ENCODE measurements at places on chromosomes 16 and 17.

GRCh38 chr17:2867441-2868424, 71.5 kb downstream of the RAP1GAP2 start:
- DNase-seq: no peak

DNA sequence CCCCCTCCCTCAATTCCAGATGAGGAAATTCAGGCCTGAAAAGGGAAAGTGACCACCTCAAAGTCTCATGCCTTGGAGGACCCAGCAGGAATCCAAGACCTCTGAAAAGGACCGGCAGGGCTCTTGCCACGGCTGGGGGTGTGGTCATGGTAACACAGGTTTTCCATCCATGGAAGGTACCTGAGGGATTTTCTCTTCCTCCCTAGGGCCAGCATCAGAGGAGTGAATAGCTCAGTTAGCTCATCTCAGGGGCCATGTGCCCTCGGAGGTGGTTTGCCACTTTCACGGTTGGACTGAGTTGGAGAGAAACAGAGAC, 1.3 kb downstream of the CIITA start:
- no peak for DNase-seq

DNA sequence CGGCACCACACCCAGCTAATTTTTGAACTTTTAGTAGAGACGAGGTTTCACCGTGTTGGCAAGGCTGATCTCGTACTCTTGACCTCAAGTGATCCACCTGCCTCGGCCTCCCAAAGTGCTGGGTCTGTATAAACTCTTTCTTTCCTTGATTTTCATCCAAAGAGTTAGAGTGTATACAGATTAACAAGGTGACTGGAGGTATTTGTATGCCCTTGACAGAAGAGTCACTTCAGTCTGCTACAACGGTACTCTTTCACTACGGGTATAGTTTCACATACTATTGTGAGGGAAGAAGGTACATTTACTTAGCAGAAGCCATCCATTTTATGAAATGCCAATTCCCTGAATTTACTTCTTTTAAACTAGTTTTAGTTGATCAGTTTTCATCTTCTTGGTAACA, 32.5 kb downstream of the PPM1E start:
- DNase-seq: no peak

GRCh38 chr17:44489581-44489980, 13.6 kb downstream of the GPATCH8 start:
- DNase-seq: no peak

- DNase-seq: no peak
Measured at GRCh38 chr17:2064980-2065785, 10.3 kb downstream of the HIC1 start.

DNA sequence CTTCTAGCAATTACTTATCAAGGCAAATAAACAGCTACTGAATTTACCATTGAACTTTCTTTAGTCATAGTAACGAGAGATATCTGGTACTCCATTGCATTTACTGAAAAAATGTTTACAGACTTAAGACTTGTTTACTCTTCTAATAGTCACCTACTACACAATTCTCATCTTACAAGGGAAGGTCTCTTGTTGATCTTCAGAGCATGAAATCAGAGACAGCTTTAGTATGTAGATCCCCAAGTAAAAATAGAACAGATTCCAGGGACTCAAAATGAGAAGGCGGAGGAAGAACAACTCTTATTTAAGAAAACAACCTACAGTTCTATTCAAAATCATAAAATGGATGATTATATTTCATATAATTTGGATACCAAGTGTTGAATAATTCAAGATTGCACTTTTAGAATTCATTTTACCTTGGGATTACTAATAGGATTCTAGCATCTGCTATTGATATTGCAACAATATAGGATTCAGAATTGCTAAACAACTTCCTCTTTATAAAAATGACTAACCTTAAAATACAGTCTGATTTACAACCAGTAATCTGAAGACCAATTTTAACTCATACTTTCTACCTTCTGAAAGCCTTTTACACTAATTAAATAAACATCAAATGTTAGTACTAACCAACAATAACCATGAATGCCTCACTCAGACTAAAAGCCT, 20.8 kb downstream of the UBE2G1 start:
- DNase-seq: no peak

DNA sequence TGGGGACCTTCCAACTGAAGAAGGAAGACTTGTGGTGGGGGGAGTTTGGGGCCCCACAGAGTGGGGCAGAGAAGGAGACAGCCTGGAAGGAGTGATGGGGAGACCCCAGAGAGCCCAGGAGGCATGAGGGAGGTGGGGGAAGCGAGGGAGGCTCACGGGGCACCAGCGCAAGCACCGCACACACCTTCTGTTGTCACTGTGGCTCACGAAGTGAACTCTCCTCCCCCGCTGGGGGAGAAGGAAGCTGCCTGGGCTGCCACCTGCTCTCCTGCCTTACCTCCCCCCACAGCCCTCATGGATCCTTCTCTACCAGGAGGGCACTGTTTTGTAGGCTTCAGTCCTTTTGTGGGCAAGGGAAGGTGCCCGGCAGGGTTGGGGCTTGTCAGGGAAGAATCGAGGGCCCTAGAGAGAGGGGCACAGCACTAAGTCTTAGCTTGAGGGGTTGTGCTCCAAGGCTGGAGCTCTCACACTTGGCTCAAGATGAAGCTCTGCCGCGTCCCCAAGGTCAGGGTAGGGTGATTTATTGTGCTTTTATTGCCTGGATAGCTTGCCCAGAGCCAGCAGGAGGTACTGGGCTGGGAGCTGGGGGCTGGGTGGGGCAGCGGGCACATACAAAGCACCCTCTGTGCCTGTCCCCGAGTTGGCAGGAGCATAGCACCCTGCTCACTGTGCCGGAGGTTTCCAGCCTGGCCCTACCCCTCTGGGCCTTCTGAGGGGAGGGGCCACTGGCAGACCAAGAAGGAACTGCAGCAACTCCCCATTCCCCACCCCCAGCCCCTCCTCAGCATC, 4.6 kb upstream of the STARD3 start:
- no peak for DNase-seq

DNA sequence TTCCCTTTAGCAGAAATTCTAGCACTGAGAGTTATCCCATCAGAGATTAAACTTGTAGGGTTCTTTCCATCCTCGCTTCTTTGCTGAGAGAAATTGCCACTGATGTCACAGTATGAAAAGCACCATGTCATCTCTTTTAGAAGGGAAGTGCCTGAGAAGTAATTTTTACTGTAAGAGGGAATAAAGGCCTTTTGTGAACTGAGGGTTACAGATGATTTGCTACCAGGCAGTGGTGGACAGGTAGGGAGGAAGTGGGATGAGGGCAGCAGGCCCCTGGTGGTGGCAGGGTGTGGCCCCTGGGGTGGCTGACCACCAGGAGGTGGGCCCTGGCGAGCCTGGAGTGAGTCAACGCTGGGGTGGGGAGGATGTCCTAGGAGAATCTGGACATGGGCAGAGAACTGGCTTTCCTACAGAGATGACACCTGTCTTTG, 6.4 kb upstream of the MILR1 start:
- DNase-seq: no peak

GRCh38 chr17:45366691-45367090, 49.9 kb upstream of the MAP3K14 start:
- DNase-seq: no peak

DNA sequence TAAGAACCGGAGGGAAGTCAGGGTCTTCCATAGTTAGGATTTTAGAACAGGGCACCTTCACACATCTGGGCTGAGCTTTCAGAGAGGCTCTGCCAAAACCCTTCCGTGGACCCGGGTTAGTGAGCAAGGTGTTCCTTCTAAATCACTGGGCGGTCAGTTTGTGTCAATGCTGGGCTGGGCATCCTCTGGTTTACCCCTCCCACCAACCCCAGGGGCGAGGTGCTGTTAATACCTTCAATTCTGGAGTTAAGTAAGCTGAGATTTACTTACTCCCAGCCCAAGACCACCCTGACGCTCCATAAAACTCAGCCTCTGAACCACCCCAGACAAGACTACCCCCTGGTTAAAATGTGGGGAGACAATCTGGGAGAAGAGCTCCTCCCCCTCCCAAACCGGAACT, 1.0 kb downstream of the TMEM92 start:
- no peak for DNase-seq

GRCh38 chr16:65604771-65605170, 482.9 kb upstream of the CDH11 start:
- DNase-seq: no peak

GRCh38 chr16:65213866-65214595, 92.2 kb upstream of the CDH11 start:
- no peak for DNase-seq

GRCh38 chr17:56495556-56495955, 97.9 kb upstream of the NOG start:
- DNase-seq: no peak

- DNase-seq: peak; percentile 49
Measured at GRCh38 chr17:58352596-58353388, 791 bp upstream of the SUPT4H1 start.

DNA sequence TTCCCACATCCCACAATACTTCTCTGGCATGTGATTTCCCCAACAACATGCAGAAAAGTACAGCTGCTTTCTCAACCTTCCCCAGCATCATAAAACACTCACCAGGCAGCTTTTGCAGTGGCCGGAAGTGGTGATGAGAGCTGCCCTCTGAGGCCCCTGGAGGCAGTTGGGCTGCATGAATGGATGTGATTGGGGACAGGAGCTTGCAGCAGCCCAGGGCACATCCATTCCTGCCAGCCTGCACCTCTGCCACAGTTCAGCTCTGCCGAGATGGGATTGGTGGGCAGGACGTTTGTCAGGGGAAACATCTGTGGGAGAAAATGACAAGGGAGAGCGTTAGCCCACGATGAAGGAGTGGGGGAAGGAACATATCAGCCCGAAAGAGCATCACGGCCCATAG, 19.8 kb downstream of the NUBP1 start:
- no peak for DNase-seq

DNA sequence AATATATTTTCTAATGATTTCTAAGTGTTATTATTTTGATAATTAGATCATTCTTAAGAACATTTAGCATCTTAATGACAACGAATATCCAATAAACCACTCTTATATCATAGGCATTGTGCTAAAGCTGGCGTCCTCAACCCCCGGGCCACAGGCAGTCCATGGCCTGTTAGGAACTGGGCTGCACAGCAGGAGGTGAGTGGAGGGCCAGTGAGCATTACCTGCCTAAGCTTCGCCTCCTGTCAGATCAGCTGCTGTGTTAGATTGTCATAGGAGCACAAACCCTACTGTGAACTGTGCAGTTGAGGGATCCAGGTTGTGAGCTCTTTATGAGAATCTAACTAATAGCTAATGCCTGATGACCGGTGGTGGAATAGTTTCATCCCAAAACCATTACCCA, 3.7 kb downstream of the DUXB start:
- DNase-seq: no peak

- DNase-seq: peak; percentile 66
Measured at GRCh38 chr16:77971306-77972061, 50.9 kb upstream of the CLEC3A start.

DNA sequence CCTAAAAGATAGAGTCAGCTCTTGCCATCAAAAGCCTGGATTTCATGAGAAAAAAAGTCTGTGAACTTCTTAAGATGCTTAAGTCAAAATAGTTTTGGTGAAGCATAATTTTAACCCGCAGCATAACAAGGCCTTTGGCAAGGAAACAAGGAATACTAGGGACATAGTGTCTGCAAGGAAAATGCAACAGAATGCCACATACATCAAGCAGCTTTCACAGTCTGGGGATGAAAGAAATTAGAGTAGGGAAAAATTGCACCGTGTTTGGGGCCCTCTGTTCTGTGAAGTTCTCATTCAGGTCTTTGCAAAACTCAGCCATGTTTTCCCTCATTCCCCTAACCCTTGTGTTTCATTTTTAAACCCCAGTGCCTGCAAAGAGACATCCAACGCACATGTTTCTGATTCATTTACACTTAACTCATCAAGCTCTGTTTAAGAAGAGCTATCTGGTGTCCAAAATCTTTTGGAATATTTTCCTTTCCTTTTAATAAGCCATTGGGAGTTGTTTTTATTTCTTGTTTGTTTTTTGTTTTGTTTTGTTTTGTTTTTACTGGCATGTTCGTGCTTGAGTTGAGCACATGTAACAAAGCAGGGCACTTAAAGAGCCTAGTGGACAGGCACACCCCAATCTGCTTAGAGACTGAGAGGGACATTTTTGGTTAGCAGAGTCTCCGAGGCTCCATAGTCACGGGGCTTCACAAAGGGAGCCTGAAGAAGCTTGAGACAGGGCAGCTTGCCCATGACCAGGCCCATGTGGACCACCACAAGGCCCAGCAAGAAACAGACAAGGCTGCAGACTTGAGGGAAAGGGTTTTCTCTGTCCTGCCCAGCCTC, 116.5 kb downstream of the ANKFN1 start:
- DNase-seq: no peak

DNA sequence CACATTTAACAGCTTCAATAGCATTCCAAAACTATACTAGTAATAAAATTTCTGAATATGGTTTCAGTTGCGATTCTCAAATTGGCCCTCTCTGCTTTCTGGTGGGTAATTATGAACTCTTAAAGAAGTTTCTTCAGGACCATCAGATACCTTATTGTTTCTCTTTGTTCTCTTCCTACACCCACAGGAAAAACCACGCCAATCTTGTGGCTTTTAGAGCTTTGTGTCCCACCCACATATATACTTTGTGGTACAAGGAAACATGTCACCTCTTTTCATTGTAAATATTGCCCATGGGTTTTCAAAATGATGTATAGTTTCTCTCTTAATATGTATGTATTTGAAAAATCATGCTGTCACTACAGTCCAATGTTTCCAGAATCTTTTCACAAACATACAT, 12.1 kb downstream of the ABCA9 start:
- no peak for DNase-seq

DNA sequence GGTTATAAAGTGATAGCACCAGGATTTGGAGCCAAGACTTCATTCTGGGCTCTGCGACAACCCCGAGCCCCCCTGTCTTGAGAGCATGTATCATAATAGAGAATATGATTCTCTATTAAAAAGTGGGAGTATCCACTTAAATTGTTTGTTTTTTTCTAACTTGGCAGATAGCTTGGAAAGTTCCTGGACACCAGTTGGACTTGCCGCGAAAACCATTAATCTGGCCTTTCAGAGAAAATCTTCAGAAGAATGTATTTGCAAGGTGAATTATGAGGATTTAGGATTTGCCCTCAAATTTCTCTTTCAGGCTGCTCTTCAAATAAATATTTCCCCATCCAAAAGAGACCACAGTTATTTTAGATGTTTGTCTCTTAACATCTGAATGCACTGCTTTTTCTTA, 53.5 kb downstream of the MARCHF10 start:
- DNase-seq: no peak

- DNase-seq: no peak
Measured at GRCh38 chr17:62643496-62643895, 16.0 kb downstream of the MRC2 start.
